ENCODE measurements at places on chromosomes 13 and 19.
A peak's percentile ranks its signal among the peaks of the same experiment; 100 is the strongest.

GRCh38 chr13:103044056-103044455 is 22.2 kb downstream of the SLC10A2 start:
- no peak for DNase-seq

- DNase-seq: no peak
Measured at GRCh38 chr13:31598990-31599389, 140.3 kb upstream of the RXFP2 start.

DNA sequence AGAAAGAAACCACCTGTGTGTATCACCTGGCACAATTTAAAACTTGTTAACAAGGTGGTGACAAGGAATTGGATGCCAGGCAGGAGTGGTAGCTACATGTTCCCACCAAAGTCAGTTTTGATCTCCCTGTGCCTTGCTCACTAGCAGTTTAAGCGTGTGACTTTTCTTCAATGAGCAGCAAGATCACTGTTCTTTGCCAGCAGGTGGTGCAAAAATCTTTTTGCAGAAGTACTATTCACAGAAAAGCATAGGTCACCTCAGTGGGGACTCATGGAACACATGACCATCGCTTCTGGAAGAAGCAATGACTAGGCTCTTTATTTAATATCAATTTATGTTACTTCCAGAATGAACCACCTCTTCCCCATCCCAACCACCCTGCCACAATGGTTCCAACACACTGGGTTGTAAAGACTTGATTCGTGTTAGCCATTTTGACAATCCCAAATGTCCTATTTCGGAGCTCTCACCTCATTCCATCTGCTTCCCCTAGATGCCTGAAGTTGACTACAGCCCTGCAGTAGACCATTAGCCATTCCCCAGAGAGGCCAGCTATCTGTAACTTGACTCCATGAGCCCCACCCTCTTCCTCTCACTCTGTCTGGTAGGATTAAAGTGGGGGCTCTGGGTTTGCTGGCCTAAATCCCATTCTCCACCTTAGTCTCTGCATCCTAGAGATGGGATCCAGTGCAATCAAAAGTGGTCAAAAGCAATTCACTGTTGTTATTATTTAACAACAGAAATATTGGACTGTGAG is 59.1 kb upstream of the TNFRSF19 start:
- peak; percentile 24 for DNase-seq

GRCh38 chr19:2242092-2242537 is 5.5 kb downstream of the SF3A2 start:
- no peak for DNase-seq

- DNase-seq: no peak
Measured at GRCh38 chr19:8041531-8041931, 11.0 kb upstream of the CCL25 start.

- no peak for DNase-seq
Measured at GRCh38 chr19:5228932-5229777, 111.5 kb downstream of the PTPRS start.

- DNase-seq: no peak
Measured at GRCh38 chr19:12952488-12953137, 4.4 kb downstream of the GADD45GIP1 start.

All from mesenchymal stem cell (in vitro differentiated cells and primary cell).